Neuronal stem cell (in vitro differentiated cells): ENCODE measurements at places on chromosomes 5 and 9.

DNA sequence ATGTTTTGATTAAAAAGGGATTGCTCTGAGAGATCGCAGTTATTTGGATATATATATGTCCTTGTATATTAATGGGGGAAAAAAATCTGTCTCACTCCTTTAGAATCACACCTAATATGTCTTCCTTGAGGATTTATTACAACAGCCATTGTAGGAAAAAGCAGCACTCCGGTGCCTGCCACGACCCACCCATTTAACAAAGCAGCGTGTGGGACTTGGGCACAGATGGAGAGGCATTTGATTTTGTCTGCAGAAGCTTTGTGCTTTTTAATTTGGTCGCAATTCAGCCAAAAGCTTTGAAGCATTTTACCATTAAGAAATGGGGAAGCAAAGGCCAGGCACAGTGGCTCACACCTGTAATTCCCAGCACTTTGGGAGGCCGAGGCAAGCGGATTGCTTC is 159.2 kb downstream of the SMARCA2 start:
- DNase-seq = no peak

- DNase-seq = no peak
Measured at GRCh38 chr5:101904736-101905135, 391.3 kb downstream of the SLCO4C1 start.

DNA sequence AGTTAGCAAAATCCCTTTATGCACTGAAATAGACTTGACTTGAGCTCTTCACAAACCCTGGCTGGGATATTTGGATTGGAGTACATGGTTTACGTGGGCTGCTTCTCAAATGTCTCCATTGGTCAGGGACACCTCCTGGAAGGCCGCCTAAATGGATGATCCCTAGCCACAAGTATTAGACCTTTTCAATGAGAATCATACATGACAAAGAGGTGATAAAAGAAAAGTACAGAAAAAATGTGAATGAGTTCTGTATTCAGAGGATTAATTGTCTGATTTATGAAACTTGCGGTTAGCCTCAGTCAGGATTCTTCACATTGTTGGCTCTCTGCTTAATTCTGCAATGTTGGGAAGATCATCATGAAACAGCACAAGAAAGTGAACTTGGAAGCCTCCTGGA is 752.8 kb upstream of the ADAMTS16 start:
- DNase-seq = no peak

DNA sequence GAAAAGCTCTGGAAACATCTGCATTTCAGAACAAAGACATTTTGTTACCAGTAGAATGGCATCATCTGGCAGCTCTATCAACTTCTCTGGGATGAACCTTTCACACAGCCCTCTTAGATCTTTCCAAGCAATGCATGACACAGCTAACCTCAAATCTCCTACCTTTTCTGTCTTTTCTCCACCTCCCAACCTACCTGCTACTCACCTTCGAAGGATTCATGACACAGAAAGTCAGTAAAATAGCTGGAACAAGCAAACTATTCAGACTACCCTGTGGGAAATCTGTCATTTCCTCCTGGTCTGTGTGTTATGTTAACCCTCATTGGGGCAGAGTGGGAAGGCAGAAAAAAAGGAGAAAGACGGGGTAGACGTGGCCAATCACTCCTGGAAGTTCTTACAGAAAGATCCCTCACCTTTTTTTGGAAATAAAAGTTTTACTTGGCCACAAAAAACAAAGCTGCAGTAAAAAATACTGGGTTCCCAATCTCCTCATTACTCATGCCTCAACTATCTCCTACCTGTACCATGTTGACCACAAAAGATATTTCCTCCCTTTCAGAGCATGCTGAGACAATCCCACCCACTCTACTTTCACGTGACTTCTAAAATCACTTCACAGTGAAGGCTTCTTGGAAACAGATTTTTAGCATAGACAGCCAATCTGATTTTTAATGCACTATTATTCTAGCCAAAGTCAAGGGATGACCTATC is 362.1 kb upstream of the RFX3 start:
- DNase-seq = no peak

- DNase-seq = no peak
Measured at GRCh38 chr5:121867403-121867802, 15.7 kb downstream of the FTMT start.

GRCh38 chr5:126881821-126882600 is 105.1 kb downstream of the LMNB1 start:
- DNase-seq = no peak

DNA sequence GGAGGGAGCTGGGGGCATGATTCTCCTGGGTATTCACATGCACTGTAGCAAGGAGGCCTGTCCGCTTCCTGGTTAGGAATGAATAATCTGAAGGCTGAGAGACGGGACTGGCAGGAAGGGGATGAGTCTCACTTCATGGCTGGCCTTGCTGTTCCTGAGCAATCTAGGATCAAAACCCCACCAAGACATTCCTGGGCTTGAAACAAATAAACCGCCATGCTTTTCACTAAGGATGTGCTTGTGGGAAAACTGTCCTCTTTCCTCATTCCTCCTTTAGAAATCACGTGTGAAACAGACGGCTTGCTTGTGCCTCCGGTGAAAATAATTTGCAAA is 132.8 kb downstream of the MACROH2A1 start:
- no peak for DNase-seq

- no peak for DNase-seq
Measured at GRCh38 chr5:96279801-96280542, 153.1 kb downstream of the PCSK1 start.

DNA sequence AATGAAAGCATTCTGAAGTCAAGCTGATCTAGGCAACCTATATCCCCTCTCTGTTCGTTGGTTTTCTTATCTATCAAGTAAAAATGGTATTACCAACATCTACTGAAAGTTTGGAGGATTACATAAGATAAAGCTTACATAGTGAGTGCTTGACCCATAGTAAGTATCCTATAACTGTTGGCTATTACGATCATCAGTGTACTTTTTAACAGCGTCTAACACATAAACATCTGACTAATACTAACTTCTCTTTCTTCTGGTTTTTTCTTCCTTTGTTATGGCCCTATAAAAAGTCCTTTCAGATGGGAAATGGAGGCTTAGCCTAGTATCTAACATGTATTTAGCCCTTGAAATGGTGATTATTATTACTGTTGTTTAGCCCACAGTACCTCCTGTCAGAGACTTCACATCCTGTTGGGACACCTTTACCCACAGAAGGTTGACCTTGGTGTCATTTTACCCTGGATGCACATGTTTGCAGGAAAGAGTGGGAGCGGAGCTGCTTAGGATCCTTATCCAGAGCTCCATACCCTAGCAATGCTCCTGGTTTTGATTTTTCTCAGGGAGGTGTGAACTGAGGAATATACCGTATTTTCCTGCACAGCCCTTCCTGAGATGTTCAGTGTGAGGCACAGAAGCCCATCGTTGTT is 6.0 kb downstream of the INSYN2B start:
- no peak for DNase-seq

- no peak for DNase-seq
Measured at GRCh38 chr5:176646049-176646706, 1.1 kb upstream of the TSPAN17 start.

GRCh38 chr9:2427120-2427891 is 194.3 kb upstream of the VLDLR start:
- no peak for DNase-seq

DNA sequence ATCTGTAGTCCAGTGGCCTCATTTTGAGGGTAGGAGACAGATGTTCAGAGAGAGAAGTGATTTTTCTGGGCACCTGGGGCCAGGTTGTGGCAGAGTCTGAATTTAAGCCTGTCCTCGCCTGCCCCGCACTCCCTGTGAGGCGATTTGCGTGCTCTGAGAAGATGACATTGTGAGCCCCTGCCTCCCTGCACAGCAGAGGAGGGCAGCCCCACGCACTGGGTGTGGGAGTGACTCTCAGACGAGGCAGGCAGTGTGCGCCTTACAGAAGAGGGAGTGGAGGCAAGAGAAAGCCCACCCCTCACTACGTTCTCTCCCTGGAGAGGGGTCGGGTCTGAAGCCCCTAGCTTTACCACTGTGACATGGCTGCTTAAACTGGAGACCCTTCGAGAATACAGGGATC is 35.7 kb downstream of the IRX4 start:
- no peak for DNase-seq

DNA sequence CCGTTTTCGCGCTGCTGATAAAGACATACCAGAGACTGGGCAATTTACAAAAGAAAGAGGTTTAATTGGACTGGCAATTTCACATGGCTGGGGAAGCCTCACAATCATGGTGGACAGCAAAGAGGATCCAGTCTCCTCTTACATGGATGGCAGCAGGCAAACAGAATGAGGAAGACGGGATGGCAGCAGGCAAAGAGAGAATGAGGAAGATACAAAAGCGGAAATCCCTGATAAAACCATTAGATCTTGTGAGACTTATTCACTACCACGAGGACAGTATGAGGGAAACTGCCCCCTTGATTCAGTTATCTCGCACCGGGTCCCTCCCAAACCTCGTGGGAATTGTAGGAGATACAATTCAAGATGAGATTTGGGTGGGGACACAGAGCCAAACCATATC is 95.0 kb downstream of the OSTF1 start:
- no peak for DNase-seq

- DNase-seq = no peak
Measured at GRCh38 chr9:93260263-93261066, 76.5 kb downstream of the WNK2 start.

GRCh38 chr5:99070822-99071221 is 142.0 kb upstream of the CHD1 start:
- no peak for DNase-seq

GRCh38 chr5:148808864-148809642 is 17.4 kb upstream of the ADRB2 start:
- no peak for DNase-seq

DNA sequence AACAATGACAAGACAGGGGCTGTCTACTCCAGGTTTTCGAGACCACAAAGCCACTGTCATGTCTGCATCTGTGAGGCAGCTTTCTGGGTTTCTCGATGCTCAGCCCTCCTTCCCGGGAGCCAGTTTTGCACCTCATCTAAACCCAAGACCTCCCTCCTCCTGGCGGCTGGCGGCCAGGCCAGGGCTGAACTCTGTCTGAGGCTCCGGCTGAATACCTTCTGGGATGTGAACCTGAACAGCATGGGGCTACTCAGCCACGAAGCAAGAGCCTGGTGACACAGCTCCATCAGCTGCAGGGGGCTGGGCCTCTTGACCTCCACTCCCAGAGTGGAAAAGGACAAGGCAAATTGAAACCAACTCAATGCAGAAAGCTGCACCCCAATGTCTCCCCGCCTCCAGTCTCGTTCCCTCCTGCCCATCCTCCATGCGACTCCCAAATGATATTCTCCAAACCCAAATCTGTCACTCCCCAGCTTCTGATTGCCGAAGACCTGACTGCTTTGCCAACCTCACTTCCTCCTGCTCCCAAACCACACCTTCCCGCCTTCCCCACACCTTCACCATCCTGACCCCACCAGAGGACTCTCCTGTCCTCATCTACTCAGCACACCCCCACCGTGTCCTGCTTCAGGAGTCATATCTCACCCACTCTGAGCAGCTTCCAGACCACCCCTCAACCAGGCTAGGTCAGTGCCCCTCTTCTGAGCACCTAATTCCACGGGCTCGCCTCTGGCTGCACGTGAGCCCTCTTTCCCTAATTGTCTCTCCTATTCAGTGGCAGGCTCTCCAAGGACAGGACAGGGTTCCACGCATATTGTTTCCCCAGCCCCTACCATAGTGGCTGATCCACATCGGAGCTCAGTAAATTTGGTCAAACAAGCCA is 4.5 kb downstream of the ANKS6 start:
- no peak for DNase-seq

- DNase-seq = no peak
Measured at GRCh38 chr9:93270976-93271375, 87.0 kb downstream of the WNK2 start.

- DNase-seq = no peak
Measured at GRCh38 chr5:146890066-146890465, 11.5 kb upstream of the PPP2R2B start.

DNA sequence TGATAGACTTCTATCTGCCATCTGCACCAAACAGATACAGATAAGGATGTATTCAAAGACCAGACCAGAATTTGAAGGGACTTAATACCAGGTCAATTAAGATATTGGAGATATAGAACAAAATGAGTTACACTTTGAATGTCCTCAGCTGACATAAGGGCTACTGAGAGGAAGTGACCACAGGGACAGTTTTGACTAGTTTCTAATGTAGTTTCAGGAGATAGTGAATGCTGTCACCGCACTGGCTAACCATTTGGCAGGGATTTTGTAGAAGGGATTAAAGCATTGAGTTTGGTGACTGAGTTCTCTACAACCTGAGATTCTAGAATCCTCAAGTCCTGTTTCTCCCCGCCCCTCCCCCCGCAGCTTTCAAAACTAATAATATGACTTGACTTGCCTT is 22.7 kb downstream of the CCNH start:
- DNase-seq = no peak

- no peak for DNase-seq
Measured at GRCh38 chr5:170448221-170448620, 55.6 kb upstream of the KCNIP1 start.

DNA sequence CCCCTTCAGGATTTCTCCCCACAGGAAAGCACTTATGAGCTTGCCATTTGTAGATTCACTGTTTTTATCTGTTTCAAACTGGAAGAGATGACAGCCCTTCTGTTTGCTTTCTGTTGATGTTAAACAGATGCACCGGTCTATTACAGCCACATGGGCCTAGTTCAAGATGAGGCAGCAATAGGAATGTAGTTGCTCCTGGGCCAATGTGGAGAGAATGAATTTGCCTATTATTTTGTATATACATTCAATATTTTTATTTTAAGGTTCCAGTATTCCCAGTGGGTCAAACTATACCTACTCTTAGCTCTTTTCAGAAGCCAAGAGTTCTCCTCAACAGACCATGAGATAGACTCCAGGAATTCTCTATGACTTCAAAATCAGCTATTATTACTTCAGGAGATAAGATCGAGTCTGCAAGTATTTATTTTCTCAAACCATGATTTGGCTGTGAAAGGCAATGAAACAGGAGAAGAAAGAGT is 461.6 kb downstream of the RASEF start:
- no peak for DNase-seq

DNA sequence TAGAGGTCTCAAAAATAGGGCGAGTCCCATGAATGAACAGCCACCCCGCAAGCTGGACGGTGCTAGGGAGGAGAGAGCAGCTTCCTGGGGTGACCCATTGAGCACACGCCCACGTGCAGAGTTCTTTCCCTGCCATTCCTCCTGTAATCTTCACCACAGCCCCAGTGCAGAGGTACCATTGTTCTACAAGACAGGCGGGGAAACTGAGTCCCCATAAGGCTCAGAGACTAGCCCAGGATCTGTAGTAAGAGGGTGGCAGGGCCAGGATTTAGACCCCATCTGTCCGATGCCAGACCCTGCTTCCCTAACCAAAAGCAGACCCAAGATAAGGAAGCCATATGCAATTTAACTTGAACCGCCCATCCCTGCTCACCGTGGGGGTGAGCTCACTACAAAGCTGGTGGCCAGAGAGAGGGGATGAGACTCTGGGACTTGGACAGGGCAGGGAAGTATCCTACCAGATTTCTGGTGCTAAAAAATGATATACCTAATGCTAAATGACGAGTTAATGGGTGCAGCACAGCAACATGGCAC is 36.7 kb upstream of the ORM1 start:
- DNase-seq = no peak

GRCh38 chr9:72128526-72128925 is 20.7 kb upstream of the GDA start:
- no peak for DNase-seq

- no peak for DNase-seq
Measured at GRCh38 chr5:65161655-65162054, 320.1 kb downstream of the ADAMTS6 start.
